ENCODE measurements at places on chromosomes 4 and X. TPM values are rescaled to one million over a fixed set of nuclear protein-coding genes. Genes with fewer than 3 reads are reported as not detected.
A peak's percentile ranks its signal among the peaks of the same experiment; 100 is the strongest.

GRCh38 chrX:134469486-134469885 lies 9.5 kb downstream of the HPRT1 start:
- no peaks in the 10 kb centered on the region for H3K36me3 ChIP-seq
- no peaks in the 10 kb centered on the region for H3K27me3 ChIP-seq
- no peak overlapping the region for H3K27ac ChIP-seq
- no peaks in the 10 kb centered on the region for H3K4me1 ChIP-seq
- H3K4me3 ChIP-seq = no peak overlapping the region

DNA sequence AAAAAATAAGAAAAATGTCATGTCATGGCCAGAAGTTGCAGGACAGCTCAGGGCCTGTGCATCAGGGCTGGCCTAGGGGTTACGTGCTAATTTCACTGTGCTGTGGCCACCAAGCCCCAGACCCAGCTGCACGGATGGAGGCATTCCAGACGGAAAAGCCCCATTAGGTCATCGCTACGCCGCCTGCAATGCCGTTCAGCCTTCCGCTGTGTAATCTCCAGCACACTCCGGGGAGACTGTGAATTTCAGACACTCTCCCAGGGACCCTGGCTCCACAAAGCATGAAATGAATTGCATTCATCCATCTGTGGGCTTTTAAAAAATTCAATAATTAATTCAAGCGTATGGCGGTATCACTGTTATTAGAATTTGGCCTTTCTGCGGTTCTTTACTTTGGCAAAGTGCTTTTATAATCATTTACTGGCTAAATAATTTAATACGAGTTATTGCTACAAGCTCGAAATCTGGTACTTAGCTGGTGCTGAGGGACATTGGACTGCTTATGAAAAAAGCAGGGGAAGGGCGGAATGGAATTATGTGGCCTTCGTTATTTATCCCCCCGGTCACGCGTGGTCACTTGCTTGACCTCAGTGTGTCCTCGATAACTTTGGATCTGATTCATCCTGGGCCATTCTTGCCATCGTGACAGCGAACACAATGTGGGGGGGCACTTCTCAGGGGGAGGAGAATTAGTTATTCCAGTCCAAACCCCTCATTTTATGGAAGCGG lies 9.0 kb upstream of the NSG1 start:
- H3K27me3 ChIP-seq = no peaks in the 10 kb centered on the region
- no peak overlapping the region for H3K27ac ChIP-seq
- H3K36me3 ChIP-seq = no peaks in the 10 kb centered on the region
- DNase-seq = no peak
- no peaks in the 10 kb centered on the region for H3K4me1 ChIP-seq
- H3K4me3 ChIP-seq = no peak overlapping the region

DNA sequence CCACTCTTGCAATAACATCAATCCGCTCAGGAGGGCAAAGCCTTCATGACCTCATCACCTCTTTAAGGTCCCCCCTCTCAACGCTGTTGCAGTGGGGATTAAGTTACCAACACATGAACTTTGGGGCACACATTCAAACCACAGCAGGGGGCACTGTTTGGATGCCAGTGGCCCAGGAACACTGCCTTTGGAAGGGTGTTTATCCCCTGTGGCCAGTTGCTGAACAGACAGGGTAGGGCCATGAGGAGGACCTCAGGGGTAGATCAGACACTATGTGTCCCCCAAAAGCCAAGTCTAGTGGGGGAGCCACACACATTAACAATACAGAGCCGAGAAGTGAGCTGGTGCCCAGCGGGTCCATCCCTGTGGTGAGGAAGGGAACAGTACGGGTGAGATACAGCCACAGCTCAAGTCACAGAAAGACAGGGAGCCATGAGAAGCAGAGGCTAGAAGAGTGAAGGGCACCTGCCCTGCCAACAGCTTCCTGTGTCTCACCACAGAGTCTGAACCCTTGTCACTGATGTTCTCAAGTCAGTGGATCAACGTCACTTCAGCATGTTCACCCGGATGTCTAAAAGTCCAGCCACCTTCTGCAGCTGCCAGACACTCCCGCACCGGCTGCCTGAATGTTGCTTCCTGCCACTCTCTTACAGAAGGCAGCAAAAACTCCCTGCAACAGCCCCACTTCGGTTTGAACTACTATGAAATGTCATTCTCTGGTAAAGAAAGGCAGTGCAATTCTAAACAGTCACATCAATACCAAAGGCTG lies 19.9 kb upstream of the MXD4 start:
- no peaks in the 10 kb centered on the region for H3K36me3 ChIP-seq
- peak overlapping the region; percentile 80 for H3K27ac ChIP-seq
- no peak overlapping the region for H3K4me3 ChIP-seq
- DNase-seq = peak; percentile 90

DNA sequence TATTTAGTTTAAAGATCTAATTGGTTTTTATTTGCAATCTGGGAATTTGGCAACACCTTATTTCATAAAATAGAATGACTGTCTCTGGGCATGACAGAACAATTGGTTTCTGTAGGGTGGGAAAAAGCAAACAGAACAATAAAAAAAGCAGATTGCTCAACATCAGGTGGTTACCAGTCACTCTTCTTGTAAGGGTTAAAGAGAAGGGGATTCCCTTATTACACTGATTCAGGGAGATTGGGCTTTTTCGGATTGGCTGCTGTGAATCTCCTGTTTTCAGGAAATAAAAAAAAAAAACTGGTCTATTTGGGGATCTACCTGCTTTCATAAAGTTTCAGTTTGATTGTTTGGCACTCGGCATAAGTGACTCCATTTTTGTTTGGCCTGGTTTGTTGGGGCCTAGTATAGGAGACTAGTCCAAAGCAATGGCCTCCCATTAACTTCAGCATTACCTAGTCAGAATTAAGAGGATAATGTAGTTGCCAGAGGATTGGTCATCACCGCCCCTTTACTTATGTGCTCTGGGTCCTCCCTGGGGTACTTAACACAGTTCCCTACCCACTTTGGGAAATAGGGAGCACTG lies 380.5 kb downstream of the IDS start:
- no peak for DNase-seq
- no peaks in the 10 kb centered on the region for H3K4me1 ChIP-seq
- no peaks in the 10 kb centered on the region for H3K36me3 ChIP-seq
- no peak overlapping the region for H3K27ac ChIP-seq

DNA sequence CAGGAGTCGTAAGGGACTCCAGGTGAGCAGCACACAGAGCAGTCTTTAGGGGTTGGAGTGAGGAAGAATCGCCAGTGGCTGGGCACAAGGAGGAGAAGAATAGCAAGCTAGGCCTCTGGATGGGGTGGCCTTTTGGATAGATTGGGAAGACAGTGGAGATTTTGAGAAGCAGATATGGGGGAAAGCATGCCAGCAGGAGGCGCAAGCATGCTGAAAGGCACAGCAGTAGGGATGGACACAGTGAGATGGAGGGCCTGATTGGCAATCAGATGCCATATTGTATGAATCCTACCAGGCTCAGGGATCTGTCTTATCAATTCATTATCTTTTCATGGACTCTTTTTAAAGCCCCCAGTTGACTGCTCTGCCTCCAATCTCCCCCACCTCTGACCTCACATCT lies 60.4 kb upstream of the MAGEA4 start:
- H3K4me3 ChIP-seq = no peak overlapping the region
- no peak for DNase-seq
- H3K4me1 ChIP-seq = no peaks in the 10 kb centered on the region
- no peak overlapping the region for H3K27ac ChIP-seq
- H3K27me3 ChIP-seq = no peaks in the 10 kb centered on the region

DNA sequence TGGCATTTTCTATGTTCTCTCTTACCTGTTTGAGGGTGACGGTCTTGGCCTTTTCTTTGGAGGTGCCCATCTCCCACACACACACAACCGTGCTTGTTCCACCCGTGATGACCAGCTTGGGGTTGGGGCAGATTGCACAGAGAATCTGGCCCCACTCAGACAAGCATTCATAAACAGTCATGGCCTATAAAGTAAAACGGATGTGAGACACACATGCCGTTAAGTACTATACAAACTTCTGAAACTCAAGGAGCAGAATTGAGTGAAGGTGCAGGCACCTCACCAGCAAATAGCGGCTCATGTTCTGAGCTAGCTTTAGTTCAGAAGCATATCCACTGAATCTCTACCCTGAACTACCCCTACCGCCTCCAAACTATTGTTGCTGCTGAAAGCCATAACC lies 107.6 kb downstream of the CDS1 start:
- no peak overlapping the region for H3K4me3 ChIP-seq
- no peaks in the 10 kb centered on the region for H3K4me1 ChIP-seq
- DNase-seq = no peak
- H3K36me3 ChIP-seq = peaks cover 20% of the 10 kb centered on the region
- no peak overlapping the region for H3K27ac ChIP-seq

- no peak overlapping the region for H3K27ac ChIP-seq
- no peaks in the 10 kb centered on the region for H3K4me1 ChIP-seq
- H3K4me3 ChIP-seq = no peak overlapping the region
- no peak for DNase-seq
Observed at GRCh38 chr4:46459308-46459707, 69.4 kb upstream of the GABRA2 start.

DNA sequence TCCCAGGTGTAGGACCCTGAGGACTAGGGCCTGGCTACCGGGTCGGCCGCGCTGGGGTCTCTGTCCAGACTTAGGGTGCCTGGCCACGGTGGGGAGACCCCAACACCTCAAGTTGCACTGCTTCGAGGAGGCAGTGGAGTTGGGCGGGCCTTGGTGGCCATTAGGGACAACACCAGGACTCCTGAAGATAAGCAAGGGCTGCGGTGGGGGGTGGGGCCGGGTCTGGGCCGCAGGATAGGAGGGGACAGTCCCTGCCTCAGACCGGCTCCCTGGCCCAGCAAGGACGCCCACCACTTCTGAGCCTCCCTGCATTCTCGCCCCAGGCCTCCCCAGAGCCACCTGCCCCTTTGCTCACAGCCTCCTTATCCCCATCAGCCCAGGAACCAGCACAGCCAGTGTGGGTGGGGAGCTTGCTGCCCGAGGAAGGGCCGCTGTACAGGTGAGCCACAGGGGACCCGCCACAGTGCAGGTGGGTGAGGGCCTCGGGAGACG lies 5.5 kb upstream of the MXD4 start:
- H3K36me3 ChIP-seq = no peaks in the 10 kb centered on the region
- peaks cover 35% of the 10 kb centered on the region for H3K4me1 ChIP-seq
- H3K27ac ChIP-seq = no peak overlapping the region
- no peak overlapping the region for H3K4me3 ChIP-seq
- DNase-seq = no peak

GRCh38 chrX:46611658-46612362 lies 38.2 kb downstream of the CHST7 start:
- no peaks in the 10 kb centered on the region for H3K4me1 ChIP-seq
- H3K4me3 ChIP-seq = no peak overlapping the region
- no peaks in the 10 kb centered on the region for H3K27me3 ChIP-seq

- H3K4me3 ChIP-seq = no peak overlapping the region
- H3K4me1 ChIP-seq = no peaks in the 10 kb centered on the region
- no peaks in the 10 kb centered on the region for H3K36me3 ChIP-seq
- no peaks in the 10 kb centered on the region for H3K27me3 ChIP-seq
- DNase-seq = no peak
- H3K27ac ChIP-seq = no peak overlapping the region
Observed at GRCh38 chrX:12210196-12210815, 72.0 kb downstream of the FRMPD4 start.

GRCh38 chr4:149719357-149719756 lies 96.3 kb downstream of the IQCM start:
- H3K27me3 ChIP-seq = no peaks in the 10 kb centered on the region
- no peak for DNase-seq
- no peaks in the 10 kb centered on the region for H3K4me1 ChIP-seq
- no peak overlapping the region for H3K27ac ChIP-seq
- no peak overlapping the region for H3K4me3 ChIP-seq
- no peaks in the 10 kb centered on the region for H3K36me3 ChIP-seq

- H3K36me3 ChIP-seq = no peaks in the 10 kb centered on the region
- H3K4me3 ChIP-seq = peak overlapping the region; percentile 85
- DNase-seq = peak; percentile 95
- H3K27me3 ChIP-seq = no peaks in the 10 kb centered on the region
- H3K4me1 ChIP-seq = peaks cover 20% of the 10 kb centered on the region
Observed at GRCh38 chr4:48341776-48342605, 662 bp downstream of the SLAIN2 start.

GRCh38 chr4:160831165-160831922 lies 1332.5 kb downstream of the FSTL5 start:
- H3K4me1 ChIP-seq = no peaks in the 10 kb centered on the region
- DNase-seq = no peak
- no peaks in the 10 kb centered on the region for H3K27me3 ChIP-seq
- H3K4me3 ChIP-seq = no peak overlapping the region
- no peak overlapping the region for H3K27ac ChIP-seq
- no peaks in the 10 kb centered on the region for H3K36me3 ChIP-seq

DNA sequence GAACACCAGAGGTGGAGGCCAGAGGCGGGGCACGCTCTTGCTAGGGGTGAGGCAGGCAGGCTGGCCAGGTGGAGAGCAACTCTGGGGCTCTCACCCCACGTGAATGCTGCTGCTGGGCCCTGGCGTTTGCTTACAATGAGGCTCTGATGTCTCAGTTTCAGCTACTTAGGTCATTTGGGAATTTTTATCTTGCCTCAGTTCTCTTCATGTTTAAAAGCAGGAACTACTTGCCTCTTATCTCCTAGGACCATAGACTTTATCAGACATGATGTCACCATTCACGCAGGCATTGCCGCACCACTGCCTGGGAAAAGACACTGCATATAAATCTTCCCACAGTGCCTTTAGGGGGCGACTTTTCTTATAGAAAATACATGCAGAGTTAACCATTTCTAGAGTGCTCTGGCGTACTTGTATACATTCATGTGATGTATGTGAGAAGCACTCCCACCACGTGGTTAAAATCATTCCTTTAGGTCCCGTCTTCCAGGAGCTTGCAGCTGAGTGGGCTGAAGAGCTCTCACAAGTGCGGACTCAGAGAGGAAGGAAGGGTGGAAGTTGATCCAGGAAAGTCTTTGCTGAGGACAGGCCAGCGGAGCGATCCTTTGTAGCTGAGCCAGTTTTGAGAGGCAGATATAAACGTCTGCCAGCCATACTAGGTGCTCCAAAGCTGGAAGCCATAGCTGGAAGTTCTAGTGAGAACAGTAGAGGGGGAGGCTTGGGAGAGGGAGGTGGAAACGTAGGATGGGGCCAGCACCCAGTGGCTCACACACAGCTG lies 84.3 kb upstream of the CLDN34 start:
- no peak overlapping the region for H3K4me3 ChIP-seq
- DNase-seq = no peak
- no peak overlapping the region for H3K27ac ChIP-seq
- no peaks in the 10 kb centered on the region for H3K4me1 ChIP-seq
- H3K27me3 ChIP-seq = peaks cover 20% of the 10 kb centered on the region

DNA sequence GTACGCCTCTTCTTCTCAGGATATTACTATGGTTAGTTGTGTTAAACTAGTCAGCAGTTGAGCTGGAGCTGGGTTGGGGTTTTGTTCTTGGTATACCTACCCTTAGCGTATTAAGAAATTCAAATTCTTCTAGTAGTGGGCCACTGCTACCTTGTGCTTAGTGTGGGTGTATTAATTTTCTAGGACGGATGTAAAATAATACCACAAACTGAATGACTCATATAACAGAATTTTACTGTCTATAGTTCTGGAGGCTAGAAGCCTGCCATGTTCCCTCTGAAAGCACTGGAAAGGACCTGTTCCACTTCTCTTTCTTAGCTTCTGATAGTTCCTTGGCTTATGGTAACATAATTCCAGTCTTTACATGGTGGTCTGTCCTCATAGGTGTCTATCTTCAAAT lies 1274.7 kb downstream of the ADGRL3 start:
- no peak overlapping the region for H3K4me3 ChIP-seq
- no peaks in the 10 kb centered on the region for H3K27me3 ChIP-seq
- DNase-seq = no peak
- no peaks in the 10 kb centered on the region for H3K4me1 ChIP-seq
- H3K36me3 ChIP-seq = no peaks in the 10 kb centered on the region

The PCDH19 gene
- total RNA-seq = 0.09 TPM

The HS3ST1 gene
- 3.4 TPM for total RNA-seq

The SORBS2 gene
- total RNA-seq = 69.4 TPM

The GPR50 gene
- total RNA-seq = not detected

The STPG2 gene
- total RNA-seq = 1.0 TPM

The HAND2 gene
- total RNA-seq = 1.5 TPM

The CT45A10 gene
- total RNA-seq = not detected

The GPR82 gene
- 0.33 TPM for total RNA-seq

The EGF gene
- 0.88 TPM for total RNA-seq
